ENCODE measurements at places on chromosomes 7 and 10. TPM values are rescaled to one million over a fixed set of nuclear protein-coding genes. Genes with fewer than 3 reads are reported as not detected.

GRCh38 chr10:120437541-120437940, 19.5 kb upstream of the PLPP4 start:
- no peak for DNase-seq

The BBS9 gene
- 7.9 TPM for total RNA-seq

GRCh38 chr7:132560825-132561529, 15.3 kb downstream of the PLXNA4 start:
- DNase-seq: no peak

GRCh38 chr7:64946772-64947171, 43.7 kb downstream of the ZNF273 start:
- no peak for DNase-seq

- DNase-seq: no peak
Observed at GRCh38 chr7:47285860-47286491, 295.9 kb downstream of the TNS3 start.

DNA sequence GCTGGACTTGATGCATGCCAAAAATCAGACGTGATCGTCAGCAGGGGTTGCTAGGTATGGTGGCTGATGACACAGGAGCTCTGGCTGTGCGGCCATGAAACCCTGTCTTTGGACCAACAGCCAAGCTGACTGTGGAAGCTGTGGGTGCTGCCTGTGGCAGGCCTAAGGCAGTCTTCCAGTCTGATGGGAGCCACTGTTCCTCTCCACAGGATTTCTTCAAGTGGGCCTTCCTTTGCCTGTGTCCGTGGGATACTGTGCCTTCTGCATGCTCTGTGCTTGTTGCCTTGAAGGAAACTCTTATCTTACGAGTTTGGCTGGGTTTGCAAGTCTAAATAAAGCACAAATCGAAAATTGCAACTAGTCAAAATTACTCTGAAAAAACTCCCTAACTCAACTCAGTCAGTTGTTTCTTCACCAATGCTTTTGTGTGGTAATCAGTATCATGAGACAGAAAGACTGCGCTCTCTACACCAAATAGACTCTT, 101.9 kb upstream of the PDLIM1 start:
- no peak for DNase-seq

The RGR gene
- not detected for total RNA-seq

The SCART1 gene
- 2.0 TPM for total RNA-seq

DNA sequence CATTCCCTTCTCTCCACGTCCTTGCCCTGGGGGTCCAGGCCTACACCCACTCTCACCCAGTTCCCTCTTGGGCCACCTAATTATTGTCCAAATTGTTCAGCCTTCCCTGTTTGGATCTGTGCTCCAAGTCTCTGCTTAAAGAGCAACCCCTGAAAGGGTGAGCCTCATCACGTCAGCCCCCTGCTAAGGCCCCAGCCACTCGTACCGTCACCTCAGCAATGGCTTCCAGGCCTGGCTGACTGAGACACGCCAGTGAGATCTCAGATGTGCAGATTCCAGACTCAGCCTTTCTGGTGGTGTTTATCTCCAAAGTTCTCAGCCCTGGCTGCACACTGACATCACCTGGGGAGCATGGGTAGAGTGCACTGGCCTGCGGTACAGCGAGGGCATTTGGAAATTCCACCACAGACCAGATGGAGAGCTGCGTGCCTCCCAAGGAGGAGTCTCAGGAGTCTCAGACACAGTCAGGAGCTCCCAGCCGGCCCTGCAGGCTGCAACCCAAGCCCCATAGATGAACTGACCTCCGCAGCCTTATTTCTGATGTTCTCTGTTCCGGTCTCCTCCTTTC, 87.5 kb downstream of the PRKAG2 start:
- DNase-seq: no peak

DNA sequence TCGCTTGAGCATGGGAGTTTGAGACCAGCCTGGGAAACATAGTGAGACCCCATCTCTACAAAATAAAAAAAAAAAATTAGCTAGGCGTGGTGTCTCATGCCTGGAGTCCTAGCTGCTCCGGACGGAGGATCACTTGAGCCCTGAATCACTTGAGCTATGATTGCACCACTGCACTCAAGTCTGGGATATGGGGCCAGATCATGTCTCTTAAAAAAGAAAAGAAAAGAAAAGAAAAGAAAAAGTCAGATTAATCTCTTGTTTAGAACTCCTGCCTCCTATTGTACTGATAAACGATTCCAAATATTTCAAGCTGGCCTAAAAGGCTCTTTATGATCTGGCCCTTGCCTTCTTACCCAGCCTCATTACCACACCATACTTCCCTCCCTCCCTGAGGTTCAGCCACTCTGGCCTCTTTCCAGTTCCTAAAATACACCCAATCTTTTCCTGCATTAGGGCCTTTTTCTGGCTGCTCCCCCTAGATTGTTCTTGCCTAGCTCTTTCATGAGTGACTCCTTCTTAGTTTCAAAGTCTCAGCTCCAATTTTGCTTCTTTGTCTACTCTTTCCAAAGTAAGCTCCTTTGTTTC, 41.7 kb downstream of the VCL start:
- DNase-seq: peak; percentile 2

The CCL24 gene
- not detected for total RNA-seq

- peak; percentile 50 for DNase-seq
Observed at GRCh38 chr7:50393076-50393475, 57.1 kb downstream of the FIGNL1 start.

The HOXA6 gene
- not detected for total RNA-seq

- no peak for DNase-seq
Observed at GRCh38 chr7:106827626-106828025, 37.5 kb upstream of the PIK3CG start.

GRCh38 chr7:5502721-5503243, 79.1 kb upstream of the TNRC18 start:
- no peak for DNase-seq

DNA sequence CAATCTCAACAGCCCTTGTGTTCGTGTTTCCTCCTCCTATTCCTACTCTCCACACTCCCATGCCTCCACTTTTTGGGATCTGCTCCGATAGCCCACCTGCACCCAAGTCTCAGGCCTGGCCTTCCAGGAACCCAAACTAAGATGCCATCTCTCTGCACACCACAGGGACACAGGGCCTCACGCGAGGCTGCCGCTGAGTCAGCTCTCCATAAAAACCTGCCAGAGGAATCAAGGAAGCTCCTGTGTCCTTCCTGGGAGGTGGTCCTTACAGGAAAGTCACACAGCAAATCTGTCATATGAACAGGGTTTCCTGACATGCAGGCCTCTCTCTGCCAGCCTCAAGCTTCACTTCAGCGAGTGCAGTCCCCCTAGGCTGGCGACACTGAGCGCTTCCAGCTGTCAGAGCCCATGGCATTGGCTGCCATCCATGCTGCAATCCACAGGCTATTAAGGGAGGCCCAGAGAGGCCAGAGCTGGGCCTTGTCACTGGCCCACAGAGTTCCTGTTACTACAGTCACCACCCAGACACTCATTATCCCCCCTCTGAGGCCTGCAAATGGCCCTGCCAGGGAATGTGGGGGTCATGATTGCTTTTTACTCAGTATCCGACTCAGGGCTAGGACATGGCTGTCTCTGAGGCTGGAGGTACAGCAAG, 151.4 kb downstream of the OAT start:
- DNase-seq: no peak

DNA sequence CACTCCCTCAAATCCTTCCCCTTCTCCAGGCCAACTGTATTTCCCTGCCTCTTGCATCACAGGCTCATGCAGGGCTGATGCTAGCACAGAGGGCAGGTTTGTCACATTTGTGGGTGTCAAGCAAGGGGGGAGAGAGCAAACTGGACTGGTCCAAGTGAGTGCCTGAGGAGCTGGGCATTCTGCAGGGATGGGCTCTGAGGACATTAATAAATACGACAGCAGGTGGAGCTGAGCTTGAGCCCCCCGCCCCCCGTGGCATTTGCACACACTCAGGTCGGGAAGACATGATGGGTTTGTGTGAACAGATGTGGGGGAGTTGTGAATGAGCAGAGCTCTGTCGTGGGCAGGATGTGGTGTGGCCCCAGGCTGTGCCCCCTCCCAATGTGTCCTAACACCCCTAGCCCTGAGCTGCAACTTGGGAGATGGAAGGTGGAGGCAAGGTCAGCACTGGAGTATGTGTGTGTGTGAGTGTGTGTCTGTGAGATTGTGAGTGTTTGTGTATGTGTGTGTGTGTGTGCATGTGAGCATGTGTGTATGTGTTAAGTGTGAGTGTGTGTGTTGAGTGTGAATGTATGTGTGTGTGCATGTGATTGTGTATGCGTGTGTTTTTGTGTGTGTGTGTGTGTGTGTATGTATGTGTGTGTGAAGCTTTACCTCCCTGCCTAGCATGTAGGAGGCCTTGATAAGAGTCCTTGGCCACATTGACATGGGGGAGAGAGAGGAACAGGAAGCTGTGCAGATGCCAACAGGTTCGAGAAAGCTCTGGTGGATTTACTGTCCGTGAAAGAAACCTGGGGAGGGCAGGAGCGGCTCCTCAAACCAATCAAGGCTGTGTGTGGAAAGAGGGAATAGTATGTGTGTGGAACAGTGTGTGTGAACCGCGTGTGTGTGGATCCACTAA, 9.1 kb downstream of the RASSF4 start:
- peak; percentile 67 for DNase-seq

GRCh38 chr7:113331155-113331898, 213.0 kb upstream of the SMIM30 start:
- DNase-seq: no peak

The DHTKD1 gene
- total RNA-seq: 20.1 TPM

The NMT2 gene
- total RNA-seq: 30.2 TPM

DNA sequence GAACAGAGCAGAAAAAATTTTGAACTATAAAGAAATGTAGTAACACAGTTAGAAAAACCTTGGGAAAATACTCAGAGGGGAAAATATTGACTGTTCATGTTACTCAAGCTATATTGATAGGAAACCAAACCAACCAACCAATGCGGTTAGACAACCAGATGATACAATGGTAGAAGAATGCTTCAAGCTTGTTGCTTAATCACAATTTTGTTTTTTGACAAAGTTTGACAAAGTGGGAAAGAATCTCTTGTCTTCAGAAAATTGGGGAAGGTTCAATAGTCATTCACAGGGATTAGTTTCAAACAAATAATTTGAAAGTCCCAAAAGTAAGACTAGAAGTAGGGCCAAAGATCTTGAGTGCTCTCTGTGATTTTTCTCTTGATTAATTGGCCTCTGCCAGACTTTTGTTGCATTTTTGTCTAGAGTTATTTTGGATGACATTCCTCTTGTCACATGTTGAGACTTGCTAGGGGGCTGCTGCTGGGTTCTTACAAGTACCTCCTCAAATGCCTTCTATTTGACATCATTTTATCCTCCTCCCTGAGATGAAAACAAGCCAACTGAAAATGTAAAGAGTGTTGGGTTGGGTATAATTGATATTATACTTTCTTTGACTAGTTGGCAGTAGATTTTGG, 233.1 kb upstream of the PHYHIPL start:
- DNase-seq: no peak

DNA sequence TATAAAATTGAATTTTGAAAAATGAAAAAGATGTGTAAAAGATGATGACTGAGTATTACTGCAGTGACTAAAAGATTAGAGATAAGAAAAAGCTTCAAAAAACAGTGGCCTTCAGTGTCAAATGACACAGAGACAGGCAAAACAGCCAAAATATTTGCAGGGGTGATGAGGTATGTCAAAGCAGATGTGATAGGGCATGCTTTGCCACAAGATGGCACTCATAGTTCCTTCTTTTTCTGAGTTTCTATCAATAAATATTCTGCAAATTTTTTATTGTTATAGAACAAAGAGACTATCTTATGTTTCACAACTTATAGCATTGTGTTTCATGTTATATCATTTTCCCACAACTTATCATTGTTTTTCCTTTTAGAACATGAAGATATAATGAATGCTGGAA, 344.1 kb upstream of the HPS1 start:
- DNase-seq: no peak

The SDK1 gene
- 0.05 TPM for total RNA-seq

GRCh38 chr10:120825878-120826769, 25.0 kb upstream of the WDR11 start:
- no peak for DNase-seq

DNA sequence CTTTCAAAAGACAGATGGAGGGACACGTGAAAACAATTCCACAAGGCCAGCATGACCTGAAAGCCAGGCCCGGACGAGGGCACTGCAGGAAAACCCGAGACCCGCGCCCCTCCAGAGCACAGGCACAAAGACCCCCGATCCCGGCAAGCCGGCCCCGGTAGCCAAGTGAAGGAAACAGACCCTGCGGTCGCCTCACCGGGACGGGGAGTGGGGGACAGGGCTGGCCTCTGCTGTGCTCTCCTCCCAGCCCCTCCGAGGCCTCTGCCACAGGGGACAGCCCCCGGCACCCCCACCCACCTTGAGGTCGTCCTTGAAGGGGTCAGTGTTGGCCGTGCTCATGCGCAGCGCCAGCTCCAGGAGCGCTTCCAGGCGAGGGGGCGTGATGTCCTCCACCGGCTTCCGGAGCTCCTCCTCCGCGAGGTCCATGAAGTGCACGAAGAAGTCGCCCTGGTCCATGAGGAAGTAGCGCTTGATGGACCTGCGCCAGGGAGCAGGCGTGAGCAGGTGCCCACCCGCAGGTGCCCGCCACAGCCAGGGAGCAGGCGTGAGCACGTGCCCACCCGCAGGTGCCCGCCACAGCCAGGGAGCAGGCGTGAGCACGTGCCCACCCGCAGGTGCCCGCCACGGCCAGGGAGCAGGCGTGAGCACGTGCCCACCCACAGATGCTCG, 11.3 kb upstream of the ADAM8 start:
- no peak for DNase-seq

- DNase-seq: no peak
Observed at GRCh38 chr7:135480966-135481597, 28.8 kb downstream of the CNOT4 start.

GRCh38 chr7:71826141-71826540, 586.0 kb downstream of the CALN1 start:
- DNase-seq: no peak

DNA sequence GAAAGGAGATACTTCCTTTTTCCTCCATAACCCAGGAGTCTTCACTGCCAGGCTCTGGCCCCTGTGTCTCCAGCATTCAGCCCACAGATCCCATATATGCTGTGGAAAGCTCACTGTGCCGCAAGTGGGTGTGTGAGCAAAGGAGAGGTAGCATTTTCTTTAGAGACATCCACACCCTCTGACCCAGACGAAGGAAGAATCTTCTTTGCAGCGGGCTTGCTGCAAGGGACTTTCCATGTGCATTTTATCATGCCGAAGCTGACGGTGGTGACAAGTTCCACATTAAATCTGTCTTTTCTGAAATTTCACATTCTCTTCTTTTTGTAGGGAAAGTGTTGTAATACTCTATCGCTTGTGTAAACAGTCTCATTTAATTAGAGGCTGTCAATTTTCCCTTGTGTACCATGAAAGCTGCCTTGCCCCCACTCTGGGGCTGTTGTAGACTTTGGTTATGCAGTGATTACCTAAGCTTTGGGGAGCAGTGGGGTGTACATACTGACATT, 409.5 kb downstream of the SUGCT start:
- DNase-seq: no peak

The VSTM2A gene
- total RNA-seq: not detected

The LLCFC1 gene
- not detected for total RNA-seq

The MRM2 gene
- 37.8 TPM for total RNA-seq

DNA sequence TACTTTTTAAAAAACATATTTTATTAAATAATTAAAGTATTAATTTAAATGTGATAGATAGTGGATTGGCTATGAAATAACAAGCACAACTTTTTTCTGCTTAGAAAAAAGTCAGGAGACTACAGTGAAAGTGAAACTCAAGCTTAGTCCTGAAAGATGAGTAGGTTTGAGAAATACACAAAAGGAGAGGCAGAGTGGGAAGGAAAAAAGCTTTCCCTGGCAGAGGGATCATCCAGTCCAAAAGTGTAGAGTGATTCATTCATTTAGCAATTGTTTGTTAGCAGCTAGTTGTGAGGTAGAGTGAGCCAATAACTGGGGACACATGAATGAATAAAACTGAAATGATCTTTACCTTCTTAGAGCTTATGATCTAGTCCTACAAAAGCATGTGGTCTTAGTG, 93.5 kb downstream of the FOXP2 start:
- no peak for DNase-seq

The EGFR gene
- not detected for total RNA-seq

The CAPZA2 gene
- 154 TPM for total RNA-seq

The PNLIPRP3 gene
- not detected for total RNA-seq

All from activated CD8-positive, alpha-beta T cell treated with anti-CD3 and anti-CD28 coated beads, Interleukin-2, amount 10 ng/mL, durations not matched to agents 7 days and 5 days (primary cell).